ENCODE measurements at places on chromosomes 6 and 20.

- no peak for DNase-seq
These were observed 118.1 kb downstream of the TRDN start for GRCh38 chr6:123518441-123519188.

GRCh38 chr20:56247954-56248782 lies at the start of gene MC3R:
TSS of gene MC3R (plus strand) at chr20:56248732. CDS start at chr20:56248844, 112 bp downstream.
- no peak for DNase-seq

GRCh38 chr6:111579816-111580215 lies 25.9 kb downstream of the TRAF3IP2 start:
- no peak for DNase-seq

DNA sequence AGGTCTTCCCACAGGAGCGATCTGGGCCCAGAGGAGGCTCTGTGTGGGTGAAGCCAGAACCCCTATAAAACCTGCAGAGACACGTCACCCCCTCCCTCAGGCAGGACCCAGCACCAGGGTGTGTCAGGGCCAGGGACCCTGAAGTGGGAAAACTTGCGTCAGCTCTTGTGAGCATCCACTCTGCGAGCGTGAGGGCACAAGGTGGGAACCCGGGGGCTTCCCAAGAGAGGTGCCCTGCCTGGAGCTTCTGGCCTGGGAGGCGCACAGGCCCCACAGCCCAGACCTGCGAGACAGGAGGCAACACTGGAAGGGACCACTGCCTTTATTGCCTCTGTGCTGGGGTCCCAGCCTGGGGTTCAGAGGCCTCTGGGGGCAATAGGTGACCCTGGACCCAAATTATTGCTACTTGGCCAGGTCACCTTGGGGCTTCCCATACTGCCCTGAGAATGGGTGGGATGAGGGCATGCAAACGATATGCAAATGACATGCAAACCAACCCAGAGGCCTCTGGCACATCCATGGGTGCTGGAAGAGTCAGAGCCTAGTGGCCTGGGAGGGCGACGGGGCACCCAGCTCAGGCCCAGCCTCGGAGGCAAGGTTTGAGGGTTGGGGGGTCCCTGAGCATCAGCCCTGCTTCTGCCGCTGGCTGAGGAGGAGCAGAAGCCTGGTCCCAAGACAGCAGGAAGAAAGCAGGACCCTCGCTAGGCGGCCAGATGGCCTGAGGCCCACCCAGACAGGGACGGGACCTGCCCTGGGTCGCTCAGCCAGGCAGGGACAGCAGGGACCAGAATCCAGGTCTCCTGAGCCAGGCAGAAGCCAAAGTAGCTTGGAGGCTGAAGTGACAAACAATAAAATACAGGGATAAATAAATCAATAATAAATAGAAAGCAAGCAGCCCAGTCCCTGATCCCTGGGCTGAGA lies 5.1 kb upstream of the C20orf144 start:
- DNase-seq: no peak

DNA sequence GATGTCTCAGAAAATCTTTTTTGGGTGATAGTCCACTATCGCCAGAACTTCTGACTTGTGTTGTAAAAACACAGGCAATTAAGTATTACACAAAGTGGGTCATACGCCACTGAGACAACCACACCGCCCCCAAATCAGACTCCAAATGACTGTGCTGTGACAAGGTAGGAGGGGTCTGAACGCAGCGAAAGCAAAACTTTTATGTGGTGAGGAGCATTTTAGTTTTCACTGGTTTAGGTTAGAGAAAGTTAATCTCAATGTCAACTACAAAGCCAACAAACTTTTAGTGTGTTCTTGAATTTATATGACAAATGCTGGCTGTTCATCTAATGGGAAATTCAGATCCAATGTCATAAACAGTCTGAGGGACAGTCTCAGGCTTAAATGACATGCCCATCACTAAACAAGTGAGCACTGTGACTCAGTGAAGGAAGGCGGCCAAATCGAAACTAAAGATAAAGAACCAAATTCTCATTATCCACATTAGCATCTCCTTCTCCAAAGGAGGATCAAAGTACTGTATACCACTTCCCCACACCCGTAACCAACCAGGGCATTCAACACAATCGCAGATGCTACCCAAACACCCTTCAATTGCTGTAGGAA lies 186.7 kb downstream of the GJA10 start:
- no peak for DNase-seq

DNA sequence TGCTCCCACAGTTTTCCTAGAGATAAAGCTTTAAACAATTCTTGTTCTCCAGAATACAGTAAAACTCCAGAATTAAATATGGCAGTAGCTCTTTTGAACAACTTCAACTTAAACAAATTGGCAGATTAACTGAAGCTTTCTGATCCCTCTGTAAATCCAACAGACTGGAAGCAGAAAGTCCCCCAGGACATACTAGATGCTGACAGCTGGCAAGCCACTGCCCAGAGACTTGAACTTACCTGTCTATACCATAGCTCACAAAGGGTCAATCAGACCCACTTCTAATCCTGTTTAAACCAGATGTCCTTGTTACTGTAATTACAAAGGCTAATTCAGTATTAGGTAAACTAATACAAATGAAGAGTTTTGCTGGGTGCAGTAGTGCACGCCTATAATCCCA lies 12.3 kb downstream of the GPLD1 start:
- no peak for DNase-seq

DNA sequence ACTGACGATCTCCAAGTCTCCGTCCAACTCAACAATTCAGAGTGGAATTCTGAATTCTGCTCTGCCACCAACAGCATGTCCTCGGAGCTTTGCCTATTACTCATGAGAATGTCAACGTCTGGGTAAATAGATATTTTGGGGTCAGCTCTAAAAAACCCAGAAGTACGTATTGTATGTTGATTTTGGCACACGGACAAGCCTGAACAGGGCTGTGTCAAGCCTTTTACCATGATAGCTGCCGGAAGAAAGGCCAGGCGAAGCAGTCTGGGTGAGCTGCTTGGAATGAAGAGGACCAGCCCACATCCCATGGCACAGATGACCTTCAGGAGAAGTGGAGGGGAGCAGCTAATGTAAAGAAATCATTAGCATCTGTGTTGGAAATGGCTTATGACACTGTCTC lies 88.0 kb upstream of the JAG1 start:
- DNase-seq: no peak

DNA sequence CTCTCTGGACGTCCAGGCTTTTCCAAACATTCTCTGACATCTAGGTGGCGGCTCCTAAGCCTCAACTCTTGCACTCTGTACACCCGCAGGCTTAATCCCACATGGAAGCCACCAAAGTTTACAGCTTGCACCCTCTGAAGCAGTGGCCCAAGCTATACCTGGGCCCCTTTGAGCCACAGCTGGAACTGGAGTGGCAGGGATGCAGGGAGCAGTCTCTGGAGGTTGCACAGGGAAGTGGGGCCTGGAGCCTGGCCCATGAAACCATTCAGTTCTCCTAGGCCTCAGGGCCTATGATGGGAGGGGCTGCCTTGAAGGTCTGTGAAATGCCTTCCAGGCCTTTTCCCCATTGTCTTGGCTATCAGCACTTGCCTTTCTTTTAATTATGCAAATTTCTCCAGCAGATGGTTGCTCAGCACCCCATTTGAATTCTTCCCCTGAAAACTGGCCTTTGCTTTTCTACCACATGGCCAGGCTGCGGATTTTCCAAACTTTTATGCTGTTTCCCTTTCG lies 64.9 kb downstream of the IRF4 start:
- DNase-seq: no peak

DNA sequence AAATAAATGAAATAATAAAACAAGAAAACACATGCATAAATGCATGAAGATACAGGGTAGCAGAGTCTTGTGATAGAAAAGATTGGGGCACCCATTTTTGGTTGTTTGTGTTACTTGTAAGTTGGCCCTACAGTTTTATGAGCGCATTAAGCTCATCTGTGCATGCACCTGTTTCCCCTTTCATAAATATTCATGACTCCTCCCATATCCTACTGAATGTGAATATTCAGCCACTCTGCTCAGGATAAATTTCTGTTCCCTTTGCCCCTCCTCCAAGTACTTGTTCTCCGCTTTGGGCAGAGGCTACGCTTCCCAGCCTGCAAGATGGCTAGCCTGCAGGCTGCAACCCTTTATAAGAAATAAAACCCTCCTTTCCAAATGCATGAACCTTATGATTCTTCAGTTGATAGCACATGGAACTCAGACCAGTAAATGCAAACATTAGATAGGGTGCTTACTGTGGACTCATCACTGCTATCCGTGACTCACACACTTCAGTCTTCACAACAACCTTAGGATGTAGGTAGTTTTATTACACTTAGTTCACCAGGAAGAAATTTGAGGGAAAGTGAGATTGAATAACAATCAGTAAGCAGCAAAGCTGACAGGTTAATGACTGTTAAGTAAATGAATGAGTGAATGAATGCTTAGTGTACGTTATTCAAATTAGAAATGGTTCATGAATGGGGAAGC lies 15.0 kb downstream of the ALDH8A1 start:
- DNase-seq: no peak

All from GF-D8 (cell line).